Peyer's patch (tissue), 4 donors: ENCODE measurements at places on chromosomes 13 and 19. TPM values are rescaled to one million over a fixed set of nuclear protein-coding genes. Genes with fewer than 3 reads are reported as not detected.

GRCh38 chr19:9995084-9995483 lies 15.2 kb downstream of the COL5A3 start:
- DNase-seq = no peak

GRCh38 chr19:8158411-8159074 lies 9.2 kb upstream of the FBN3 start:
- peak; percentile 60 for DNase-seq

DNA sequence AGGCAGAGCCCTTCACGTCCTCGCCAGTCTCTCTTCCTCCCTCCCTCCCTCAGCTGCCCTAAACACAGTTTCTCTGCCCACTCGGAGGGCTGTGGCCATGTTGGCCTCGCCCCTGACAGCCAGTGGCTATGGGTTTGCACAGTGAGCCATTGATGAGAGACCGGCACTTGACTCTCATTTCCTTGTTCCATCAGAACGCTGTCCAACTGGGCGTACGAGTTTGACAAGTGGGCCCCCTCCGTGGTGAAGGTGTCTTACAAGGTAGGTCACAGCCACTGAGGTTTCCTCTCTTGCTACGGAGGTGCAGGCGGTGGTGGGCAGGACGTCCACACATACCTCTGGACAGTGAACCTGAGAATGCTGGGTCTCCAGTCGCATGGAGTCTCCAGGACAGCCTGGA lies 57.9 kb downstream of the SMARCA4 start:
- DNase-seq = no peak

DNA sequence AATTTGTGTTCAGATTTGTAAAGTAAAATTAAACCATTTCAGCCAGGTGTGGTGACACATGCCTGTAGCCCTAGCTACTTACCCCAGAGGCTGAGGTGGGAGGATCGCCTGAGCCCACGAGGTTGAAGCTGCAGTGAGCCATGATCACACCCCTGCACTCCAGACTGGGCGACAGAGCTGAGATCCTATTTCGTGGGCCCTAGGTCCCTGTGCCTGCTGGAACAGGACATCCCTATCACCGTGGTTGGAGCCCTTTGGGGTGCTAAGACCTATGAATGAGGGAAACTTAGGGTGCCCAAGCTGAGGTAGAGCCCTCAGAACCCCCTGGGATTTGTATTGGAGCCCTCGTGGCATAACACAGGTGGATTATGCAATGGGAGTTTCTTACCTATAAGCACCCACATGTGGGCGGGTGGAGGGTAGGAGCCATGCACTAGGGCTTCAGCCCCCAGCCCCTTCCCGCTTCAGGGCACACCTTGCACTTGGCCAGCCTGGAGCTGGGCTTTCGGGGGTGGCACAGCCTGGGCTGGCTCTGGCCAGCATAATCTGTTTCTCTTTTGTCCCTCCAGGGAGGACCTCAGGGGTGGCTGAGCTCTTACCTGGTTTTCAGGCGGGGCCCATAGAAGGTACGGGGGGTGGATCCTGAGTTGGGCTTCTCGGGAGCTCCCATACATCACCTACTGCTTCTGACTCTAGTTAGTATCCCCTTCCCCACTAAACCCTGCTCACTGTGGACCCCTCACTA lies 7.2 kb upstream of the USF2 start:
- DNase-seq = peak; percentile 44

DNA sequence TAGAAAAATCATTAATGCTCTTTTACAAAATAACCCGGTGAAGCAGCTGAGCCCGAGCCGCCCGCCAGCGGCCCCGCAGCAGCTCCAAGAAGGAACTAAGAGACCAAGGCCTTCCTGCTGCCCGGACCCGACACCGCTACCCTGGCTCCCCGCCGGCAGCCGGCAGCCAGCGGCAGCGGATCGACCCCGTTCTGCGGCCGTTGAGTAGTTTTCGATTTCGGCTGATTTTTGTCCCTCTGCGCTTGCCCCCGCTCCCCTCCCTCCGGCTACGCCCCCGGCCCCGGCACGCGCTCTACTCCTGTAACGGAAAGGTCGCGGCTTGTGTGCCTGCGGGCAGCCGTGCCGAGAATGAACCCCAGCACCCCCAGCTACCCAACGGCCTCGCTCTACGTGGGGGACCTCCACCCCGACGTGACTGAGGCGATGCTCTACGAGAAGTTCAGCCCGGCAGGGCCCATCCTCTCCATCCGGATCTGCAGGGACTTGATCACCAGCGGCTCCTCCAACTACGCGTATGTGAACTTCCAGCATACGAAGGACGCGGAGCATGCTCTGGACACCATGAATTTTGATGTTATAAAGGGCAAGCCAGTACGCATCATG lies at the start of gene PABPC3:
PABPC3 (plus strand) TSS at position 286 of the 603 bp plus-strand sequence; CDS start at position 349, 63 bp downstream.
- DNase-seq = no peak

DNA sequence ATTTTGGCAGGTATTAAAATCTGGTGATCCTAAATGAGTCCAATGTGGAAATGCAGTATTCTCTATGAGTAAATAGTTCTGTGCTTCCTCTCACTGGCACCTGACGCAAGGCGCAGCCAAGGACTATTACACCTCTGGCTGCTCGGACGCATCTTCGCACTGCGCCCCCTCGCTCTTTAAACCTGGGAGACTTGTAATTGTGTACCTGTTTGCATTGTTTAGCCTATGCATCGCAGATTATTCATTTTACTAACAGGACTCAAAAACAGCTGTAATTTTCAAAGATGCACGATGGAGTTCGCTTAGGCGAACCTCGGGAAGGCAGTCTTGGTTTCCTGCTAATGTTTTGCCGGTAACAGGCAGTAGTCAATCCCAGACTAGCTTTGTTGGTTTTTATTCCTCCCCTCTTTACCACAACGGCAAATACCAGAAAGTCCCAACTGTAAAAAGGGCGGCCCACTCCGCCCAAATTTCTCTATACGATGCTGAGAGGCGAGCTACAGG lies 113.2 kb downstream of the KCNRG start:
- DNase-seq = no peak

DNA sequence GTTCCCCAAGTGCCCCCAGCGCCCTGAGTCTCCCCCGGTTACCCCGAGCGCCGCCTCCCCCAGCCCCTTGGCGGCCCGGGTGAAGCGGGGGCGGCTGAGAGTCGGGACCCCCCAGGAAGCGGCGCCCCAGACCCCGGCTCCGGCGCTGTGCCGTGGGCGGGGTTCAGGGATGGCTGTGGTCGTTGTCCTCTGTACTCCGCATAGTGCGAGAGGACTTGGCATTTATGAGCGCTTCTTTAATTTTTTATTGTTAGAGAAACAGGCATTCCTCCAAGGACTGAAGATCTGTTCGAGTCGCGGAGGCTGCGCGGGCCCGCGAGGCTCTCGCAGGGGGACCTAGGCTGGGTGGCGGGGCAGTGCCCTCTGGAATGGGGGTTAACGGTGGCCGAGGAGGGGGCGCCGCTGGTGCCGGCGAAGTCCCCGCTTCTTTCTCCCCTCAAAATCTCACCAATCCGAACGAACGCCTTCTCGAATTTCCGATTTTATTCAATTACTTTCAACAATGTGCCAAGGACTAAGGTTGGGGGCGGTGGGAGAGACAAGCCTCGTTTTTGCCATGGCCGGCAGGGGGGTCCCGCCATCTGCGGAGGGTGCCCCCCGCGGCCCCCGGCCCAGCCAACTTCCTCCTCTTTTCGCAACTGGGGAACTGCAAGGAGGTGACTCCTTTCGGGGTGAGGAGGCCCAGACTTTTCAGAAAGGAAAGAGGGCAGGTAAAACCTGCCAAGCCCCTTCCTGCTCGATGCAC lies 596 bp upstream of the GJB2 start:
- no peak for DNase-seq

GRCh38 chr19:495402-496111 lies 729 bp upstream of the MADCAM1 start:
- no peak for DNase-seq

DNA sequence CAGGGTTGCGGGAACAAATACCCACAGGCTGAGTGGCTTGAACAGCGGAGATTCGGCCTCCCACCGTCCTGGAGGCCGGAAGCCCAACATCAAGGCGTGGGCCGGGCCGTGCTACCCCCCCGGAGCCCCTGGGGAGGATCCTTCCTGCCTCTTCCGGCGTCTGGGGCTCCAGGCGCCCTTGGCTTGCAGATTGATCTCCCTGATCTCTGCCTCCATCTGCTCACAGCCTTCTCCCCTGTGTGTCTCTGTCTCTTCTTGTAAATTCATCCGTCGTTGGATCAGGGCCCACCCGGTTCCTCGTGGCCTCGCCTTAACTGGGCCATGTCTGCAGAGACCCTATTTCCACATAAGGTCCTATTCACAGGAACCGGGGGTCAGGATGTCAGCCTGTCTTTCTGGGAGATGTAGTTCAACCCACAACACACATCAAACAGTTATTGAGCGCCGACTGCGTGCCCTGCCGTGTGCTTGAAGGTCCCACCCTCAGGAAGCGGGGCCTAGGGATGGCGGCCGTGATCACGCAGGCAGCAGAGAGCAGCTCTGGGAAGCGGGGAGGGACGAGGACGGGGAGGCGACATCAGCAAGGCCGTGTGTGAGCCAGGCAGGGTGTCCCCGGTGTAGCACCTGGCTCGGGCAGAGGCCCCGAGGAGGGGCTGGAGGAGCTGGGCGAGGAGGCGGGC lies 21.3 kb downstream of the HCN2 start:
- DNase-seq = peak; percentile 82

DNA sequence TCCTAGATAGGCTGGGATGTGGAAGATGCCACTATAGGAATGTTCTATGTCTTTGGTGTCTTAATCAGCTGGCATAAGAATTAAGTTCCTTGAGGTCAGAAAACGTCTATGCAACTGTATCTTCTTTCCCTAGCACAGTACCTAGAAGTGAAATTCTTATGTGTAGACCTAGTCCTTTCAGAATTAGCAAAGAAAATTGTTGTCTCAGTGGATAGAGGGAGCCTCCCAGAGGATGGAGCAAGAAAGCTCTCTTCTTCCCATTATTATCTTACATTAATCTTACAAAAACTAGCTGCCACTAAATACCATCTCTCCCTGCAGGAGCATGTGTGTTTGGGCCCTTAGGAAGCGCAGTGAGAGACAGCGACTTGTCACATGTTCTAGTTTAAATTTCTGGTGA lies 11.6 kb downstream of the CLDN10 start:
- no peak for DNase-seq

GRCh38 chr19:17794731-17795494 lies at the start of gene B3GNT3:
Gene B3GNT3 (plus strand): TSS chr19:17795138. CDS start chr19:17807808, 12,670 bp downstream.
- DNase-seq = peak; percentile 97

- no peak for DNase-seq
Observed at GRCh38 chr19:18759304-18759994, 31.7 kb downstream of the COMP start.

DNA sequence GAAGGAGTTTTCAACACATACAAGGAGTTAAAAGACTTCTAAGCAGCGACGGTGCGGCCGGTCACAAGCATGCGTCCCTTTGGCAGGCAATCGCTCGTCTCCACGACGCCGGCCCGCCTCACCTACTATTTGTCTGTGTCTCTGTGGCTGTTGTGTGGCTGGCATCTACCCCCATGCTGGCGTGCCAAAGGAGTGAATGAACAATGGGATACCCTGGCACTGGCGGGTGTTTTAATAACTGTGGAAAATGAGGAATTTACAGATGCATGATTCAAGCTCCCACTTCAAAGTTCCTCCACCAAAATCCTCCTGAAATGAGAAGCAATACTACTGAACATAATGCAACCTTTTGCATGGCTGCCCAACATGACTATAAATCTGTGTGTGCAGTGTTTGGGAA lies 176.6 kb downstream of the KLF5 start:
- no peak for DNase-seq

GRCh38 chr13:109451726-109452125 lies 334.7 kb downstream of the IRS2 start:
- no peak for DNase-seq

DNA sequence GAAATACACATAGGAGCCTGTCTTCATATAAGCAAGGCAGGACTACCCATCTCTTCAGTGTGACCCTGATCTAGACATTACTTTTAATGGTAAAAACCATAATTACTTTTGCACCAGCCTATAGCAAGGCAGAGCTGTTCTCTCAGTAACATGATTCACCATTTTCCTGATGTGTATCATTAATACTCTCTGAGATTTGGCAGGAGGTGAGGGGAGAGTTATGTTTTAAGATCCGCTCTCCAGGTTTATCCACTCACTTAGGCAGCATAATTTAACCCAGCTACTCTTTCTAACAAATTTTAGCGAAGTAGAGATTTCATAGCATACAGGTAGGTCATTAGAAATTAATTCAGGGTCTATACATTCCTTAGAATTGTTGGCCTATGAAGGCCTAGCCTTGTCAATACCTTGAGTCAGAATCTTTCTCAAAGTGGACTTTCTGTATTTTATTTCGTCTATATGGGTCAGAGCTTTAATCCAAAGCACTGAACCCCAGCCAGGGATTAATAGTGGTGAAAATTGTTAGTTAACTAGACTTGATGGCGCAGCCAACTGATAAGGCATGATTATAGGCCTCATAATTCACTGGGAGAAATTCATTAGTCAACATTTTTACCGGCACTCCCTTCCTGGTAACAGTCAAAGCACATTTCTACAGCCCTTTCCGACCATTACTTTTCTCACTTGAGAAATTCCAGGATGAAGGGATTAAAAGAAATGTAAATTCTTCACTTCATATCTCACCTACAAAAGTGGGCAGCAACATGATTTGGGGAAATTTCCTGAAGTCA lies 955.1 kb downstream of the DIAPH3 start:
- DNase-seq = no peak

- no peak for DNase-seq
Observed at GRCh38 chr13:44311011-44311780, 62.4 kb upstream of the SERP2 start.

- DNase-seq = no peak
Observed at GRCh38 chr13:36778083-36778671, 40.8 kb upstream of the RFXAP start.

DNA sequence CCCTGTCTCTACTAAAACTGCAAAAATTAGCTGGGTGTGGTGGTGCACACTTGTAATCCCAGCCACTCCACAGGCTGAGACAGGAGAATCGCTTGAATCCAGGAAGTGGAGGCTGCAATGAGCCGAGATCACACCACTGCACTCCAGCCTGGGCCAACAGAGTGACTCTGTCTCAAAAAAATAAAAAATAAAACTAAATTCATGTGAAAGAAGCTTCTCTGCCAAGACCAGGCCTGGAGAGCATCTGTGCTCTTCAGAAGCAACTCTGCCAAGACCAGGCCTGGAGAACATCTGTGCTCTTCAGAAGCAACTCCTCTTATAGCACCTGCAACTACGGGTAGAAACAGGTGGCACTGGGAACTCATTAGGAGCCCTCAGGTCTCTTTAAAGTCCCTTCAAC lies 37.7 kb downstream of the CRYL1 start:
- DNase-seq = no peak

DNA sequence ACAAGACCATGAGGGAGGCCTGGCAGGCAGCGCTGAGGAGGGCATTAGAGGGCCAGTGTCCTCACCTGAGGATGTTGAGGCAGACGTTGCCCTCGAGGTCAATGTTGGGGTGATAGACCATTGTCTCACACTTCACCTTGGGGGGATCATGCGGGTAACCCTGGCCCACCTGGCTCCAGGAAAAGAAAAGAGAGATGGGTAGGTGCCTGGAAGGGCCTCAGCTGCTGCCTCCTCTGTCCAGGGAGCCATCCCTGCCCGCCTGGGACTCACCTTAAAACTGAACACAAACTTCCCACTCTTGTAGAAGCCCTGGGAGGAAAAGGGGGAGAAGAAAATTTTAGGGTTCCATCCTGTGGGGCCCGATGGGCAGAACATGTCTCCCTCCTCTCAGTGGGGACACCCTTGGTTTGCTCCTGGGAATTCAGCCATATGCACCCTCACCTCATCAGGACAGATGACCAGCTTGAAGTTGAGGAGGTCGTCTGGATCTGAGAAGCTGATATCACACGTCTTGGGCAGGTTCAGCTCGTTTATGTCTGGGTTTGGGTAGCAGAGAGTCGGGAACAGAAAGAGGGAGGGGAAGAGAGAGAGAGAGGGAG lies 1.7 kb downstream of the UBE2M start:
- no peak for DNase-seq

Gene ZNF256
- 6.1 TPM for total RNA-seq

Gene DHDH
- total RNA-seq = not detected

Gene TMEM145
- not detected for total RNA-seq

Gene LGALS14
- total RNA-seq = not detected

Gene ZNF66
- total RNA-seq = 11.6 TPM

Gene ZNF540
- 3.2 TPM for total RNA-seq
